ENCODE measurements at places on chromosomes 6 and 20.

- DNase-seq, result no peak
Measured at GRCh38 chr6:18242062-18242851, 22.1 kb downstream of the DEK start.

- DNase-seq, result no peak
Measured at GRCh38 chr20:62105592-62105991, 16.7 kb upstream of the LSM14B start.

- DNase-seq, result no peak
Measured at GRCh38 chr6:113190170-113190569, 667.0 kb upstream of the MARCKS start.

- no peak for DNase-seq
Measured at GRCh38 chr20:22438926-22439325, 145.4 kb downstream of the FOXA2 start.

Data from activated effector memory CD4-positive, alpha-beta T cell treated with Interleukin-2 at 50 U/mL for 16 hours (primary cell).